HCT116 (cell line): ENCODE measurements at places on chromosomes 12 and 14.

DNA sequence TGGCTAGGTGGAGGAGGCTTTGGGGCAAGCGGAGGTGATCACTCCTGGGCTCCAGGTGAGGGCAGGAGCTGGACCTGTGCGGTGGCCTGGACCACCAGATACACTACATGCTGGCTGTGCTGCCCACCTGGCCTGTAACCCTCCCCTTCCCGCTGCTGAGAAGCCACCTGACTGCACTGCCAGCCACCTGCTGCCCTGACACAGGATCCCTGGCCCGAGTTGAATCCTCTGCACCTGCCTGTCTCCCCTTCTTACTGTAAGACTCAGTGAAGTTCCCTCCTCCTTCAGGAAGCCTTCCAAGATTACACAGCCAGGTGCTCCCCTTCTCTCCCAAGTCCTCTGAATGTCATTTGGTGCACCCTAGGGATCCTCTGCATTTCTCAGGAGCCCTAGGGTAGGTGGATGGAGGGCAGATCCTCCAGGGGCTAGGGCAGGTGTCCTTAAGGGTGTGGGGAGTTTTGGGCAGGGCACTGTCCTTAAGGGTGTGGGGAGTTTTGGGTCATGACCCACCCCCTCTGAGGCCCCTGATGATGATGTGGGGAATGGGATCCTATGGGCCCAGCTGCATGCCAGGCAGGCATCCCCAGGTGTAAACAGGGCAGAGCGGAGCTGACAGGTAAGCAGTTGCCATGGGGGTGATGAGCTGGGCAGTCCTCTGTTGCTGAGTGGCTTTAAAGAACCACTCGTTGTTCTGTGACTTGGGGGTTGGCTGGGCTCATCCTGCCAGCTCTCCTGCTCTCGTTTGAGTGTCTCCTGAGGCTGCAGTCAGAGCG is 6.7 kb upstream of the MTA1 start:
- H3K4me1 ChIP-seq, result peaks cover 16% of the 10 kb centered on the region
- H3K4me3 ChIP-seq, result no peak overlapping the region
- no peak overlapping the region for H3K27ac ChIP-seq
- no peaks in the 10 kb centered on the region for H3K27me3 ChIP-seq

- H3K4me3 ChIP-seq, result peak overlapping the region; percentile 39
- no peak for DNase-seq
- H3K36me3 ChIP-seq, result no peaks in the 10 kb centered on the region
- H3K4me1 ChIP-seq, result peaks cover 18% of the 10 kb centered on the region
These were observed 644 bp upstream of the PPP4R4 start for GRCh38 chr14:94173471-94173884.

GRCh38 chr14:82134411-82134810 is 600.8 kb upstream of the SEL1L start:
- H3K4me1 ChIP-seq, result no peaks in the 10 kb centered on the region
- no peak overlapping the region for H3K4me3 ChIP-seq
- no peak overlapping the region for H3K27ac ChIP-seq
- no peaks in the 10 kb centered on the region for H3K27me3 ChIP-seq

DNA sequence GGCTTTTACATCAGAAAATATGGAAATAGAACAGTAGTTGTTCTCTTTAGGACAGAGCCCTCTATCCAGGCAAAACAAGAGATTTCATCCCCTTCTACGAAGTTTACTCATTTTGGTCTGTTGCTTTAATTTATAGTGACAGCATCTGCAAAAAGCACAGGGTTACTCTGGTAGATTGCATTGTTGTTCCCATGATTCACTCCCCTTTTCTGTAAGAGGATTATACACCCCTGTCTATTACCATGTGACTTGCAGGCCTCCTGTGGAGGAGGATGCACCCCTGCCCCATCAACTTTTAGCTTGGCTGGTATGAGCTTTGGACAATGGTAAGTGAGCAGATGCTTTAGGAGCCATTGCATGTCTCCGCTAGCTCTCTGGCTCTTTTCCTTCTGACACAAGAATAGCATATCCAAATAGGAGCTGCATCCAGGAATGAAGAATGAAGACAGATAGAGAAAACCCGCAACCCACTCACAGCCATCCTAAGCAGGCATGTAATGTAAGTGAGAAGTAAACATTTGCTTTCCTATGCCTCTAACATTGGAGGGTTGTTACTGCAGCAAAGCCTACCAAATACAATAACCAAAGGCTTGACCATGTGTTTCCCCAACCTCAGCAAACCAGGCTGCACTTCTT is 304.2 kb downstream of the AKAP6 start:
- H3K36me3 ChIP-seq, result no peaks in the 10 kb centered on the region
- H3K27me3 ChIP-seq, result peaks cover 35% of the 10 kb centered on the region
- H3K4me1 ChIP-seq, result no peaks in the 10 kb centered on the region
- no peak overlapping the region for H3K4me3 ChIP-seq
- DNase-seq, result no peak

- no peaks in the 10 kb centered on the region for H3K4me1 ChIP-seq
- no peak overlapping the region for H3K27ac ChIP-seq
- no peaks in the 10 kb centered on the region for H3K36me3 ChIP-seq
- DNase-seq, result no peak
These were observed 331.7 kb downstream of the NRXN3 start for GRCh38 chr14:78501909-78502308.

DNA sequence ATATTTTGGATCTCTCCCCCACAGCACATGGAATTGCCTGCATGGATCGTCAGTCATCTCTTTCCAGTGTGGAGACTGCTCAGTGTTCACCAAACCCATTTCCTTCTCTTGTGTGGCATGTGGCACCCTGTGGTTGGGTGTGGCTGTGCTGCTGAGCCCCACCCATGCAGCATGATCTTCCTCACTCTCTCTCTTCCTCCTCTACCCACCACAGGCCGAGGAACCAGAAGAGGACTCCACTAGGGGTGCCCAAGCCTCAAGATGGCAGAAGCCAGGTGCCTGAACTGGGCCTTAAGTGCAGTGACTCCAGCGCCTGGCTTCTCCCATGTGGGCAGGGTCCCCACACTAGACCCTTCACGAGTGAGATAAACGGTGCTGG is 66.8 kb upstream of the GPR68 start:
- peaks cover 8% of the 10 kb centered on the region for H3K4me1 ChIP-seq
- no peaks in the 10 kb centered on the region for H3K27me3 ChIP-seq
- H3K27ac ChIP-seq, result no peak overlapping the region
- no peak overlapping the region for H3K4me3 ChIP-seq

DNA sequence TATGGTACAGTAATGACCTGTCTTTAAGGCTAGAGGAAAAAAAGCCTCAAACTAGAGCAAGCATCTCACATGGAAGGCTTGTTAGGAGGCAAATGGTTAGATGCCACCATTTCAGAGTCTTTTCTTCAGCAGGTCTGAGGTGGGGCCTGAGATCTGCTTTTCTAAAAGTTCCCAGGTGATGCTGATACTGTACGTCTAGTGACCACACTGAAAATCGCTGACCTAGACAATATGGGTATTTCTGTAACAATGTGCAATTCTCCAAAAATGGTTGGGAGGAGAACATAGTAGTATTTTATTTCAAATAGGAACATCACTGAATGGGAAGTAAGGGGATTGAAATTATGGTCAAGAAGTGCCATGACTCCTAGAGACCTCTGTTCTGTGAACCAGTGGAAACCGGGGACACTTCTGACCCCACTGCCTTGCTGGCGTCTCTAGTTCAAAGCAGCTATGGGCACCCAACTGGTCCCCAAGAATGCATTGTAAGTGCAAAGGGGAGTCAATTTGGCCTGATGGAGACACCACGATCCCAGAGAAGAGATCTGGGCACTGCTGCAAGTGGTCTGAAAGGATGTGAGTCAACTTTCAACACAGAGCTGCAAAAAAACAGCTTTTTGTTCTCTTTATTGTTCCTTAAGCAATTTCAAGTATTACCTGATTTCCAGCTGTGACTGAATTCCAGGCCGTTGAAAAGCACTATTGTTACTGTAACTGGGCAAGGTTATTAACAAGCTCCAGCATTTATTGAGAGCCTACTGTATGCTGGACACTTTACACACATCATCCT is 54.4 kb upstream of the PLEKHG7 start:
- H3K4me1 ChIP-seq, result no peaks in the 10 kb centered on the region
- no peaks in the 10 kb centered on the region for H3K36me3 ChIP-seq
- no peaks in the 10 kb centered on the region for H3K27me3 ChIP-seq
- H3K27ac ChIP-seq, result no peak overlapping the region
- no peak overlapping the region for H3K4me3 ChIP-seq

DNA sequence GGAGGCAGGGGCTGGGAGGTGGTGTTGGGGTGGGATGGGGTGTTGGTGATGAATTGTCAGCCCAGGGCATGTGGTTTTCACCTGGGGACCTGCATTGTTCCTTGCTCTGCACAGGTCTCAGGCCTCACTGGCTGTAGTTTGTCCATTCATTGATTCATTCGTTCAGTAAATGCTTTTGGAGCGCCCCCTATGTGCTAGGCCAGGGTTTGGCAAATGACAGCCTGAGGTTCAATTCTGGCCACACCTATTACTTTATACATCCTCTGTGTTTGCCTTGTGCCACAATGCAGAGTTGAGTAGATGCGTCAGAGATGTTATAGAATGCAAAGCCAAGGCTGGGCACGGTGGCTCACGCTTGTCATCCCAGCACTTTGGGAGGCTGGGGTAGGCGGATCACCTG is 4.7 kb downstream of the ADCK1 start:
- DNase-seq, result no peak
- no peak overlapping the region for H3K27ac ChIP-seq
- no peak overlapping the region for H3K4me3 ChIP-seq
- no peaks in the 10 kb centered on the region for H3K27me3 ChIP-seq
- H3K36me3 ChIP-seq, result no peaks in the 10 kb centered on the region
- peaks cover 9% of the 10 kb centered on the region for H3K4me1 ChIP-seq

DNA sequence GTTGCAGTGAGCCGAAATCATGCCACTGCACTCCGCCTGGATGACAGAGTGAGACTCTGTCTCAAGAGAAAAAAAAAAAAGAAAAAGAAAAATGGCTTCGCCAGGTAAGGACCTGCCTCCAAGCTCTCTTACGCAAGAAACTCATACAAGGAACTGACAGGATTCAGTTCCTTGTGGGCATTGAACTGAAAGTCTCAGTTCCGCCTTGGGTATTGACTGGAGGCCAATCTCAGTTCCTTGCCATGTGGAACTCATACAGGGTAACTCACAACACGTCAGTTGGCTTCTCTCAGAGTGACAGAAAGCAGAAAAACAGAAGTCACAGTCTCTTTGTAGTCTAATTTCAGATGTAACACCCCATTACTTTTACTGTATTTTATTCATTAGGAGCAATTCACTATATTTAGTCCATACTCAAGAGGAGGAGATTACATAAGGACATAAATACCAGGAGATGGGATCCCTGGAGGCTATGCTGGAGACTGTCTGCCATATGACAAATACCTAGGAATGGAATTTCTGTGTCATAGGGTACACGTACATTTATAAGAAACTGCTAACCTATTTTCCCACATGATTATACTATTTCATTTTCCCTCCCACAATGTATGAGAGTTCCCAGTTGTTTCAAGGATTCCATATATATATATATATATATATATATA is 11.4 kb upstream of the NOPCHAP1 start:
- no peaks in the 10 kb centered on the region for H3K4me1 ChIP-seq
- H3K4me3 ChIP-seq, result no peak overlapping the region
- no peak overlapping the region for H3K27ac ChIP-seq
- no peak for DNase-seq

DNA sequence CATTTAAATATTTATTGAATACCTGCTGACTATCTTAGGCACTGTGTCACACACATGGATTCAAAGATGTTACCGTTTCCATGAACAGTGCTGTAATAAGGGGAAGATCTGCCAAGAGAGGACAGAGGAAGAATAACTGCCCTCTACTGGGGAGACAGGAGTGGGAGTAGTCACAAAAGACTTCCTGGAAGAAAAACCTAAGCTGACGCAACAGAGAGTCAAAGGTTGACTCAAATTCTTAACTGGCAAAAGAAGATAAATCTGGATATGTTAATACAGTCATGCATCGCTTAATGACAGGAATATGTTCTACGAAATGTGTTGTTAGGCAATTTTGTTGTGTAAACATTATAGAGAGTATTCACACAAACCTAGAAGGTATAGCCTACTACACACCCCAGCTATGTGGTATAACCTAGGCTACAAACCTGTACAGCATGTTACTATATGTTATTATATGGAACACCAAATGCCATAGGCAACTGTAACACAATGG is 51.5 kb downstream of the DCAF5 start:
- no peaks in the 10 kb centered on the region for H3K27me3 ChIP-seq
- H3K36me3 ChIP-seq, result no peaks in the 10 kb centered on the region
- peaks cover 5% of the 10 kb centered on the region; the same call in 1 of the 2 replicates for H3K4me1 ChIP-seq
- H3K4me3 ChIP-seq, result no peak overlapping the region

DNA sequence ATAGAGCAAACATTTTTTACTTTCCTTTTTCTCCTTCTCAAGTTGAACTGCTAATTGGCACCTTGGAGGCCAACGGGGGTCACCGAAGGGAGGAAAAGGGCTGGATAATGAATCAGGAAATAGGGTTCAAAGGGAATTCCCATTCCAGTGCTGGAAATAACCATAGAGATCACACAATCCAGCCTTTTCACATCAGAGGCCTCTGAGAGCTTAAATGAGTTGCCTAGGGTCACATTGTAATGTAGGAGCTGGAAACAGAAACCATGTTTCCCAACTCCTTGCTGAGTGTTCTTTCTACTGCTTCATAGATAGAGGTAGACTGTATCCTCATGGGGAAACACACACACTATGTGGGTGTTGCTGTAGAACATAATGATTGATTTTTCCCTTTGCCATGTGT is 60.6 kb upstream of the DDHD1 start:
- no peak for DNase-seq
- peaks cover 4% of the 10 kb centered on the region; the same call in 1 of the 2 replicates for H3K4me1 ChIP-seq
- H3K27me3 ChIP-seq, result no peaks in the 10 kb centered on the region
- H3K27ac ChIP-seq, result no peak overlapping the region

GRCh38 chr12:58570411-58570810 is 349.9 kb downstream of the LRIG3 start:
- no peaks in the 10 kb centered on the region for H3K27me3 ChIP-seq
- no peak overlapping the region for H3K4me3 ChIP-seq
- DNase-seq, result no peak

DNA sequence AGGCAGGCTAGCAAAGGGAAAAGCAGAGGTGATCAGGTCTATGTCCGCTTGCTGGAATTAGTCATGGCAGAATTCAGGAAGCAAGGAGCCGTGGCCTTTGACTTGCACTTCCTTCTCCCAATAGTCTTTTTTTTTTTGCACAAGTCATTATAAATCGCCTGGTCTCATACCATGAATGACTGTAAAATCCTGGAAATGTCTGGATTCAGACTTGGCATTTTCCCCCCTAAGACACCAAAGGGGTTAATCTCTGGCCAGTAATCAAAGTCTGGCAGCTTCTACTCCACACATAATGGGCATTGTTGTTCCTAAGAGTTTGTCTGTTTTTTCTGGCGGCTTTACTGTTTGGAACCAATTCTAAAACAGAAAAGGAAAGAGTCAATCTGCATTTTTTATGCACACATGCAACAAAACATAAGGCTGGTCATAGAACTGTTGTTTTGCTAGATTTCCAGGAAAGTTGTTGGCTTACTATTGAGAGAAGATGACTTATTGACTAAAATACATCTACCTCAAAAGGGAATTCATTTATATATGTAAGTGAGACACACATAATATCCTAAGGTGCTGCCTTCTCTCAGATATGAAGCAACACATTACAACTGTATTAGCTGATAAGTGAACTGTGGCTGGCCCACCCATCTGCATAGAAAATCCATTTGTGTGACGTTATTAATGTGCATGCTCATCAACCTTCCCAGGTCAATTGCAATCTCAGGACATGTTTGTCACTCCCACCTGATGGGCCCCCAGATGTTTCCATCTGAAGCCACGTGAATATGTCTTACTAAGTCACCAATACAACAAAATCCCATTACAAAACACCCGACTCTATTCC is 157.3 kb downstream of the BTG1 start:
- no peak overlapping the region for H3K4me3 ChIP-seq
- H3K27ac ChIP-seq, result no peak overlapping the region
- no peak for DNase-seq
- H3K27me3 ChIP-seq, result no peaks in the 10 kb centered on the region
- no peaks in the 10 kb centered on the region for H3K36me3 ChIP-seq

- H3K4me3 ChIP-seq, result no peak overlapping the region
- no peak overlapping the region for H3K27ac ChIP-seq
- H3K36me3 ChIP-seq, result no peaks in the 10 kb centered on the region
- no peaks in the 10 kb centered on the region for H3K27me3 ChIP-seq
These were observed 29.7 kb downstream of the ZFP36L1 start for GRCh38 chr14:68762953-68763764.
